Adipocyte (in vitro differentiated cells): ENCODE measurements at places on chromosomes 4 and X.

- no peak for DNase-seq
Measured at GRCh38 chrX:14591976-14592375, 62.6 kb downstream of the GLRA2 start.

GRCh38 chr4:74751856-74752255, 42.5 kb downstream of the BTC start:
- no peak for DNase-seq

- no peak for DNase-seq
Measured at GRCh38 chr4:156493858-156494257, 477.7 kb downstream of the PDGFC start.

- DNase-seq: no peak
Measured at GRCh38 chr4:2689114-2689513, 67.0 kb downstream of the TNIP2 start.

DNA sequence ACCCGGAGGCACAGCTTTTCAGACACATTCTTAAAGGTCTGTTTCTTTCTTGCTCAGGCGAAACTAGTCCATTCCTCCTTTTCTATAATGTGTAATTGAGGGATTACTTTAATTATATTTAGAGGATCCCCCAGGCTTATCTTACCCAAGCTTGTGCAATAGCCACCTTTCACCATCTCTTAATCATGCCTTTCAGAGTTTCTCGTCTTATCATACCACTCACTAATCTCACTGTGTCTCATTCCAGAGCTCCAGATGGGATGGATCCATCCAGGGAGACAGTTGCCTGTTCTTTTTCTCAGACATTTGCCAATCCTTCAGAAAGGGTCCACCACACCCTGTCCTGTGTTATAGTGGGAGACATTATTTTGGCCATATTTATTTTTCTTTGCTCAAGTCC, 12.5 kb downstream of the SPARCL1 start:
- no peak for DNase-seq

GRCh38 chrX:140501321-140501720, 3.5 kb downstream of the SOX3 start:
- DNase-seq: no peak

GRCh38 chr4:48832571-48832970, 1.7 kb downstream of the OCIAD1 start:
- DNase-seq: no peak

DNA sequence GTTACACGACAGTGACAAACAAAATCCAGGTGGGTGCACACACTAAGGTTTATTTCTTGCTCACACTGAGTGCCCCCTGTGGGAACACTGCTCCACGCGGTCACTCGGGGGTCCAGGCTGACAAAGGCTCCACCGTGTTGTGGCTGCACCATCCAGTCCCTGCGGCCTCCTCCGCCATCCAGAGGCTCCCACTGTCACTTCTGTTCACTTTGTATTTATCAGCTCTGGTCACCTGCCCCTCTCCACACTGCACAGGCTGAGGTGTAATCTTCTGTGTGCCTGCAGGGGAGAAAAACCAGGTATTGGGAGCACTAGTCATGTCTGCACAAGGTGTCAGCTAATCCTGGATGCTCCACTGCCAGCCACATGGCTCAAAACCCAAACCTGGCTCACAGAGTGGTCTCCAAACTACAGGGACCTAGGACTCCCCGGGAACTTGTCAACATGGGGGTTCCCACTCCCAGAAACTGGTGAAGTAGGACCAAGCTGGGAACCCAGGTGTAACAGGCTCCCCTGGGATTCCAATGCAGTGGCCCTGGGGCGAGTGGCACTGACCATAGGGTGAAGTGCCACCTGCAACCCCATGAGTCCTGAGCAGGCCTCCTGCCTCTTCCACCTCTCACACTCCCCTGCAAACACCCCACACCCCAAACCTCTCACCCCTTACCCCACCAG, 25.5 kb downstream of the HMX1 start:
- DNase-seq: no peak

DNA sequence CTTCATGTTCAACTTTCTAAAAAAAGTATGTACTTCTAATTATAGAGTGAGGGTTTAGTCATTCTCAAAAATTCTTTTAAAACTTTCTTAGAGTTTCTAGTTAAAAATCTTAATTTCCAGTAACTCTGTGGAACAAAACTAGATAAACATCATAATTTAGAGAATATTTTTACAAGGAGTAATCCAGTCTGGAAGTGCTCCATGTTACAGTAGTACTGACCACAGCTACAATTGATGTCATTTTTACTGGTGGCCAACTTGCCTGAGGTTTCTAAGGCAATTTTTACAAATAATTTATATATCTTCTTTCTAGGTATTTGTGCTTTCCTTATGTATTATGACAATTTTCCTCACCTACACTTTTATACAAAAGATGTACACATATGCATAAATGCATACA, 490.4 kb downstream of the CENPC start:
- DNase-seq: peak; percentile 56

GRCh38 chr4:8912506-8912905, 40.9 kb upstream of the HMX1 start:
- DNase-seq: no peak

- DNase-seq: peak; percentile 67
Measured at GRCh38 chr4:126223784-126224407, 909.1 kb downstream of the FAT4 start.

GRCh38 chrX:136196691-136197155, 49.4 kb downstream of the FHL1 start:
- DNase-seq: peak; percentile 47

DNA sequence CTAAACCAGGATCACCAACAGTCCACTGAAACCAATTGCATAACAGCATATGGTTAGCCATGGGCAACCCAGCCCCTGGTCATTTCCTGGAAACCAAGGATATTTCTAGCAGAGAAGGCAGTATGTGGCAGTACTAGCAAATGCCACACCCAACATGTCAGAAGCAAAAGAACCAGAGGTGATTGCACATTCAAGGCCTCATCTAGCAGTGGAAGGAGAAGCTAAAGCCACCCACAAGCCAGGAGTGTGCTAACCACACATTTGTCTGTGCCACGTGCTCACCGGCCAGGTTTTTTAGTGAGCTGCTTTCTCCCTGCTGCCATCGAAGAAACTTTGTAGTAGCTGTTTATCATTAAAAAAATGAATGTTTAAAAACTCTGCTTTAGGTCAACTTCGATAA, 42.0 kb downstream of the TEC start:
- no peak for DNase-seq

- no peak for DNase-seq
Measured at GRCh38 chrX:35880601-35881000, 38.9 kb upstream of the CFAP47 start.

DNA sequence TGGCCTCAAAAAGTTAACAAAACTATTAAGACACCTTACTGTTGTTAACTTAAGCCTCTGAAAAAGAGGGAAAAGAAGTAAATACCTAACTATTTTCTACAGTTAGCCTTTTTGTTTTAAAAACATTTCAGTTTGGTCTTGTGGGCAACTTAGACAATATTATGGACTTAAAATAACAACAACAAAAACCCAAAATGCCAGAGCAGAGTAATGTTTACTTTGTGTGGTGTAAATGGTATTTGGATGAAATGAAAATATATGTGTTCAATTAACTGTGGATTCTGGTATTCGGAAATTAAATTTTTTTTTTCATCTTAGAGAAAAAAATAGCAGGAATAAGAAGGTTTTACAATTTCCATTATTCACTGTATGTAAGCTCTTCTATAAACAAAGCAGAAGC, 79.6 kb upstream of the NPNT start:
- peak; percentile 48 for DNase-seq

DNA sequence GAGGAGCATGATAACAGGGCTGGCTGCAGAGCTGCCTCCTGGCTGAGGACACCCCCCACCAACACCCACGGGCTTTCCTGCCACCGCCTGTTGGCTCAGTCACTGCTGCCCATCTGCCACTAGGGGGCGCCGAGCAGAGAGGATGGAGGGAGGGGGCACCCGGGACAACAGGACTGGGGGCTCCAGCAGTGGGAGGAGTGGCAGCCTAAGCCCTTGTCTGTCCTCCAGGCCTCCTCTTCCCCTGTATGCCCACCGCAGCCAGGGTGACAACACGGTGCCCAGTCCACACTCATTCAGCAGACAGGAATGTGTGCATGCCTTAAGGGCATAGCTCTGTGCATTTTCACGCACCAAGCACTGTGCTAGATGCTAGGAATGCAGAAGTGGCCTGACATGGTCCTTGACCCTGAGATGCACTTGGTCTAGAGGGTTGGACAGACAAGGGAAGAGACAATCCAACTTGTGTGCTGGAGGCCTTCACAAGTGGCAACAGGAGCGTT, 149.9 kb downstream of the AMMECR1 start:
- DNase-seq: peak; percentile 51

DNA sequence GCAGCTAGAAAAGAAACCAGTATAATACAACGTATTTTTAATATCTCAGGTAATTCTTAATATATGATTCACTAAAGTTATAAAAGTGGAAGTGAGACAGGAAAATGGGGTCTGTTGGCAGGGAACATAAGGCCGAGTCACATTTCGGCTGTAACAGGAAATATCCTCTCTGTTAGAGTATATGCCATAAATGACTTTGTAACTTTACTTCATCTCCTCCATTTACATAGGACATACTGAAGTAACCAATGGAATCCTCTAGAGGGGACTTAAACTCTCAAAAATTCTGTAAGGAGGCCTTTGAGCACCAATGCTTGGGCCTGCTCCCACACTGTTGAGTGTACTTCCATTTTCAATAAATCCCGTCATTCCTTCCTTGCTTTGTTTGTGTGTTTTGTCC, 71.3 kb downstream of the ANKRD17 start:
- no peak for DNase-seq

DNA sequence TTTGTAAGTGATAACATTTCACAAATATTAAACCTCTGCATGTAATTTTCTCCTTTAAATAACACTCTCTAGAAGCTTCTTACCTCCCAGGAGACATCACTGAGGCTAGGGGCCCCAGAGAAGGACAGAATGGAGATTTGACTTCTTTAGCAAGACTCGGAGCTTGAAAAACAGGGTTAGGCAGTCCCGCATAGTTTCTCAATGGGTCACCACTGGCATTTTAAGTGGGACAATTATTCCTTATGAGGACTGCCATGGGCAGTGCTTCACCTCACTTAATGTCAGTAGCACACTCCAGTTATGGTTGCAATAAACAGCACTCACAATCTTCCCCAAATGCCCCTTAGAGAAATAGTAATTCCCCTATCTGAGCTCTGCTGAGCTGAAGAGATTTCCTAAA, 66.7 kb upstream of the NOCT start:
- peak; percentile 38 for DNase-seq

- DNase-seq: no peak
Measured at GRCh38 chr4:85784947-85785346, 310.0 kb downstream of the ARHGAP24 start.

DNA sequence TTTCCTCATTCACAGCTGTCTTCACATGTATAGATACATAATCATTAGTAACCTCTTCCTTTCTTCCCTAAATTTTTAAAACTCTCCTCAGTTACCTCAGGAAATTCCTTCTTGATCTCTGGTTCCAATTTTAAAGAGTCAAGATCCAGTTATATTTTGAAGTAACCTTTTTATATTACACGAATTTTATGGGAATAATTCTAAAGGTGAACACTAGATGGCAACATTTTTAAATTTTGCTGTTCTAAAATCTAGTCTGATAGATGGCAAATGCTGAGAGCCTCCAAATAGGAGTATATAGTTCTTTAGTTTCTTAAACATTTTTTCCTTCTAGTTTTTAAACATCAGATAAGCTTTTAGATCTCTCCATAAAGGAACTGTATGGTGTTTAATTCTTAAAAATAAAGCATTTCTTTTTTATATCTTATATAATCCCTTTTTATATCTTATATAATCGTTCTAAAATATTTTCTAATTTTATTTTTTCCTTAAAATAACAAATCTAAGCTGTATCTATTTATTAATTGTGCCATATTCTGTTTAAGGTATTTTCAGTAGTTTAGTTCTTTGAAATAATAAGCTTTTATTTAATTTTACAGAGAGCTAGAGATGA, 37.9 kb upstream of the PAPSS1 start:
- peak; percentile 86 for DNase-seq

DNA sequence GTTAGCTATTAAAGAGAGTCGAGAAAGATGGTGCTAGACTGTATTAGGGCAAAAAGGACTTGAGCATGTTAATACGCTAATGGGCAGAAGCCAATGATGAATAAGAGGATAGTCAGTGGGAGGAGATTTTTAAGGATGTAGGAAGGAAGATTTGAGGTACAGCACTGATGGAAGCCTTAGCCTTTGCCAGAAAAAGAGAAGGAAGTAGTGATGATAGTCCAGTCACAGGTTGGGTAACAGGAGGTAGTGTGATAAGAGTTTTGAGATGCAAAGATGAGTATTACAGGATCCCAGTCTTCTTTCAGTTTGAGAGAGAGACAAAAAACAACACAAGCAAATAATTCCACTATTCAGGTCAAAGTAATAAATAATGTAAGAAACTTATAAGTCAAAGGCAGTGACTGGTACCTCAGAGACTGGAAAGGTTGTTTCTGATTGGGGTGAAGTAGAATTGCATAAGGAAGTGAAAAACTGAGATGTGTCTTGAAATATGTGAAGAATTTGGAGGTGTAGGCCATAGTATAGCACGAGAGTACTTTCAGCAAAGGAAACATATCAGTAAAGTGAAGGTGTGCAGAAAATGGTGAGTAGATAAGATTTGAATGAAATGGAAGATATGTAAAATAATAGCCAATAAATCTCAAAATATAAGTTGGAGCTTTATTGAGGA, 22.1 kb upstream of the NDNF start:
- no peak for DNase-seq

DNA sequence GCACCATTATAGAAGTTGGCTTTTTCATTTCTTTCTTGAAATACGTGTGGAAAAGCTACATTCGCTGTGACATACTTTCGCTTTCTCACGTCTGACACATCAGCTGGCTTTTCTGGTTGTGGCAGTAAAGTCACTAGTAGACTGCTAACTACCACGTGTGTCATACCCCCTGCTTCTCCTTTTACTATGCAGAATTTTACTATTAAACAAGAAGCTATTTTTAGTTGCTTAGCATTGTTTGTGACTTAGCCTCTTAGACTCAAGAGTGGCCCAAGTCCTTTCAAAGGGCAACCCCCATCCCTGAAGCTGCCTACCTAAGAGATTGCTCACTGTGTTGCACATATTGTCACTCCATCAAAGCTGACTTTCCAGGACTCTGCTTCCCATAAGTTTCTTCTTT, 2.1 kb upstream of the IL2 start:
- no peak for DNase-seq

DNA sequence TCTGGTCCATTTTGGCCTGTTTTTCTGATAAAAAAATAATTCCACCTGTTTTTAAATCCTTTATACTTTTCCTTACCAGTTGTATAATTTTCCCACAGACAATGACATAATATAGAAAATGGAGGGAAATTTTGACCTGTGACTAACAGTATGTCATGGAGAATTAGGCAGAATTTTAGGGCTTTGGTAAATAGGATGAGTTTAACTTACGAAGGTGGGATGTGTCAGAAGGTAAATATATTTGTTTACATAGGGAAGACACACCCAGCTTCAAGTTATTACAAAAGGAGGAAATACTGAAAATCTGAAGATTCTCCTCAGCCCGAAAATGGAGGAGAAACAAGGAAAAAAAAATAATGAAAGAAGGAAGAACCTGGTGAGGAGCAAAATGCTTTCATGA, 64.6 kb upstream of the PPP3CA start:
- DNase-seq: no peak

- DNase-seq: no peak
Measured at GRCh38 chr4:205097-205756, 80.9 kb downstream of the ZNF718 start.

- no peak for DNase-seq
Measured at GRCh38 chrX:21383546-21383945, 9.3 kb downstream of the CNKSR2 start.
